Fibroblast of mammary gland (primary cell): ENCODE measurements at places on chromosomes 6 and 20.

DNA sequence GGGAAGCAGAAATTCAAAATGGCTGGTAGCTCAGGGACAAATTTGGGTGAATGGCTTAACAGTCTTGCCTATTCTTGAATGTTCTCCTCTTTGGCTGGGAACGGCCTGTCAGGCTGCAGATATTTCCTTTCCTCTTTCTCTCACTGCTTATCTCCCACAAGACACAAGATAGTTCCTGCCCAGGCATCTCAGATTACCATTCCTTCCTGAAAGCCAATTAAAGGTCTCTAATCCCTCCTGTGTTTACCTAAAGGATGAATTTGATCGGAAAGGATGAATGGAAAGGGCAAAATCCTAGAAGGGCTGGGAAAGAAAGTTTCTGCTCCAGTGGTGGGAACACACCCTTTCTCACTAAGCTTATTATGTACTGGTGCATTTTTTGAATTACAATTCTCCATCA, 95.9 kb upstream of the JAG1 start:
- DNase-seq = no peak

GRCh38 chr6:55438203-55438602, 110.9 kb downstream of the GFRAL start:
- no peak for DNase-seq

DNA sequence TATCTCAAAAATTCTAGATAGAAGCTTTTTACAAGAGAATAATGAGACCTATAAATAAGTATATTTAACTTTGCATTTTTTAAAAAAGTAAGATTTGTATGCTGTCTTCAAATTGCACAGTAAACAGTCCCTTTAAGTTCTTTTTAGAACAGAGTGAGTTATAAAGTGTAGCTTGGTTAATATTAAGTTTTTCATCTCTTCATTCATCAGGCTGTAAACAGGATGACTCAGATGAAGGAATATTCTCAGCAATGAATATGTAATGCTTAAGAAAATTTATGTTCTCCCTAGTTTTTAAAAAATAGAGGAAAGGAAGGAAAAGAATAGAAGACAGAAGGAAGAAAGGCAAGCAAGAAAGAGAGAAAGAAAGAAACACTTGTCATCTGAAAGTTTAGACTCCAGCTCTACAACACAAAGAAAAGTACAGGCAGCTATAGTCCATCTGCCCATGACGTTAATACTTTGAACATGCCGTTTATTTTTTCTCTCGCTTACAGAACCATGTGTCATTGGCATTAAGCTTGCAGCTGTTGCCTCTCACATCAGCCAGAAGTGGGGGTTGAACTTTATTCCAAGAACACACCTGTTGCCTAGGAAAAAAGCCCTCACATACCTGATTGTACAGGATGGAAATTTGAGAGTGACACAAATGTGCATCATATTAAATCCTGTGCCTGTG, 36.1 kb downstream of the CAP2 start:
- peak; percentile 35 for DNase-seq

DNA sequence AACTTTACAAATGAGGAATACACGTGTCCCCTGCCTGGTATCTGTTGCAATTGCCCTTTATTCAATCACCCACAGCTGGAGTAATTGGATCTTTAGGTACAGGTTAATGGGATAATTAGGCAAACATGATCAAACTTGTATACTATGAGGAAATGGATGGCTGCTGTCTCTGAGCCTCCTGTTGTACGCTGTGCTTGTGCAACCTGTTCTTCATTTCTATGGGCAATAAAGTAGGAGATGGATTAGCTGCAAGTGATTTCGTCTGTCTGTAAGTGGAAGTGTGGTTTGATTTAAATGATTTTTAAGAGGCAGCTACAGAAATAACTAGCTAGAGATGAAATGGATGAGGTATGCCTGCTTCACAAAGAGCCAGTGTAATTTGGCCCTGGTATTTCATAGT, 474.1 kb downstream of the RNF144B start:
- DNase-seq = no peak

- DNase-seq = peak; percentile 19
Observed at GRCh38 chr6:17130786-17131185, 28.9 kb downstream of the STMND1 start.

- no peak for DNase-seq
Observed at GRCh38 chr6:47202644-47203205, 107.0 kb downstream of the TNFRSF21 start.

GRCh38 chr6:166712286-166713228, 85.5 kb upstream of the RPS6KA2 start:
- DNase-seq = no peak

- DNase-seq = no peak
Observed at GRCh38 chr6:11756726-11757125, 21.9 kb downstream of the ADTRP start.

DNA sequence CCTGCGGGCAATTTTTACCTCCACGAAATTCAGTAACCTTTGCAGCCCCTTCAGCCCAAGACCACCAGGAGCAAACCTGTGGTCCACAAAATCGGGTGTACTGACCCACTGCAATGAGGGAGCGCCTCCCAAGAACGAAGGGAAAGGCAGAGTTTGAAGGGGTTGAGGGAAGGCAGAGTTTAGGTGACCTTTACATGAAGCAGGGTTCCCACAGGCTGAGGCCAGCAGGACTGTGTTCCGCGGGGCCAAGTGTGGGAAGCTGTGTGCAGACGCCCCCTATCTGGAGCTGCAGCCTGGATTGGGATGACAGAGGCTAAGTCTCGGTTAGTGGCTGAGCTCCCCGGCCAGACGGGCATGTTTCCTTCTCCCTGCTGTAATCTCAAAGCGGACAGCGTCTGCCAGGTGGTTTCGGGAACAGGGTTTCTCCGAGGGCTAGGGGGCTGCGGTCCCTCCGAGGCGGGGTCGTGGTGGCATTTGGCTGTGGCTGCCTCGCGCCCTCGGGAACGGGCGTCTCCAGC, 826 bp upstream of the PYGB start:
- DNase-seq = peak; percentile 69

DNA sequence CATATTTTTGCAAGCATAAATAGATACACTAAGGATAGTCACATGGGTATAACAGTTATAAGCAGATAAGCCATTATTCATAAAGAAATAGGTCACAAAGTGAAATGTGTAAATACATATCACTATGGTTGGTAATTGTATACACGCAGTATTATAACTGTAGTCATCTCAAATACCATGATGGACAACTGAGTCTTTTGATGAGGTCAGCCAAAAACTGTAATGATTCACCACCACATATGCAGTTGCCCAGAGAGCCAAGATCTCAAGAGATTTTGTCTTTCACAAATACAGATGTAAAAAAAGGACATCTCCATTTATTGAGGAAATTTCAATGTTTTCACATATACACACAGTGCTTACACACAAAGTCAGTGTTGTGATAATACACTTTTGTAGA, 28.3 kb downstream of the ZNF292 start:
- DNase-seq = peak; percentile 87

DNA sequence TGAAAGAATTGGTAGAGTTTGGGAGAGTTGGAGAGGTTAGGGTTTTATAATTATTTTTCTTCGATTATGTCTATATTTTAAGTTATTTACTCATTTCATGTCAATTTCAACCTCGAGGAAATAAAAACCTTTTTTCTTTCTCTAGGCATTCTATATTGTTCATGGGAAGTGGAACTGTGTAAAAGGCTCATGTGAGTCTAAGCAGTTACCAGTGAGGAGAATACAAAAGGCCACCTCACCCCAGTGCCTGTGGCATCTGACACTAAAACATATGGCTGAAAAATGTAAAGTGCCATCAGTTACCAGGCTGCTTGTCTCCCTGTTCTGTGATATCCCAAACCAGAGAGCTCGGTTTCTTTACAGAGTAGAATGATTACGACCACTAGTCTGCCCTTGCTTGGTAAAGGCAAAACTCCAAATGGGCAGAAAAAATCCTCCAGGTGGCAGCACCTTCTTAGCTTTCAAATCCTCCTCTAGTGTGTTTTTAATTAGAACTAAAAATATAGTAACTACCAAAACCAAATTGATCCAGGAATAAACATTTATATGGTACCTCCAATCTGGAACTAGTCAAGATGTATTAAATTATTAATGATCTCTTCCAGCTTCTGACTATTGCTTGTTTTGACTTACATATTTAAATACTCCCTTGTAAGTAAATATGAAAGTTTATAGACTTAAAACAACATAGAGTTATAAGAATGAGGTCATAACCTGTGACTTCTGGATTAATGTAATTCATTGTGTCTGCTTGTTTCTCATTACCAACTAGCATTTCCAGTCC, 122.6 kb upstream of the MCHR2 start:
- DNase-seq = peak; percentile 85

DNA sequence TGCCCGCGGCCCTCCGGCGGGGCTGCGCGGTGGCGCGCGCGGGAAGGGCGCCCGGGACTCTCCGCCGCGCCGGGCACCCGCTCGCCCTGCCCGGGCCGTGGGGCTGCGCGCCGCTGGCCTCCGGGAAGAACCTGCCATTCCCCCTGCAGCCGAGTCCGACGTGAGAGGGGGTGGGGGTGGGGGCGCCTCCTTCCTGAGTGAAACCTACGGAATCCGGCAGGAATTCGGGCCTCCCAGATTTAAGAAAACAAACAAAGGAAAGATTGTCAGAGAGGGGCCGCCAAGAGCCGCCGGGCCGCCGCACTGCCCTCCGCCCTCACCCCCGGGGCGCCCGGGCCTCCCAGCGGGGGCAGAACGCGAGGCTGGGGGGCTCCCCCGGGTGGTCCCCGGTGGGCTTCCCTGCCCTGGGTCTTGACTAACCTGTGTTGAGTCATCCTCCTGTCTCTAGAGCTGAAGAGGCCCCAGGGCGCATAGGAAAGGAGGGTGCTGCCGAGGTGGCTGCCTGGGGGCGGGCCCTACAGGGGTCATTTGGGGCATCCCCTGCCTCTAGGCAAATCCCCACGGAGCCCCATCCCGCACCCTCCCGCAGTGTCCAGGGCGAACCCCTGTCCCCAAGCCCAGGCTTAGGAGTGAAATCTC, 42.2 kb upstream of the FOXP4 start:
- no peak for DNase-seq

DNA sequence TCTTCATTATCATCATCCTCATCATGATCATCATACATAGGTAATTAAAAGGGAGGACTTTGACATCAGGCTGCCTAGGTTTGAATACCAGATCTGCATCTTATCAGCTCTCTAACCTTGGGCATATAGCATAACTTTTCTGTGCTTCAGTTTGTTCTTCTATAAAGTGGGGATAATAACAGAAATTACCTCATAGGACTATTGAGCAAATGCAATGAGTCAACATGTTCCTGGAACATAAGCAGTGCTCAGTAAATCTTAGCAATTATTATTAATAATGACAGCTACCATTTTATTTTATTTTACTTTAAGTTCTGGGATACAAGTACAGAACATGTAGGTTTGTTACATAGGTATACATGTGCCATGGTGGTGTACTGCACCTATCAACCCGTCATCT, 7.2 kb downstream of the C20orf202 start:
- peak; percentile 38 for DNase-seq

GRCh38 chr6:116253188-116253504, 729 bp downstream of the TSPYL4 start:
- DNase-seq = no peak

DNA sequence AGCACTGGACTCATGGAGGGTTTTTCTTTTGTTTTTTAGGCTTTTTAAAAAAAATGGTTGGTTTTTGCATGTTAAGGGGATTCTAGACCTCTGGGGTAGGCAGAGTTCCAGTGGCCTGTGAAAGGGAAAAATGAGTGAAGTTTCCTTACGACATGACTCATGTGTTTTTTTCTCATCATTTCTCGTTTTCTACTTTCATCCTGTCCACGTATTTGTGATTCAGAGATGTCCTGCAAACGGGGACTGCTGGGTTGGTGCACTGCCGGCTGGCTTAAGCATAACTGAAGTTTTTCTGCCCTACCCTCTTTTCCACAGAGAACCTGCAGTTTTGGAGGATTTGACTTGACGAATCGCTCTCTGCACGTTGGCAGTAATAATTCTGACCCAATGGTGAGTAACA, 182.3 kb downstream of the SASH1 start:
- peak; percentile 96 for DNase-seq

- DNase-seq = no peak
Observed at GRCh38 chr20:14332866-14333265, 4.5 kb downstream of the FLRT3 start.

DNA sequence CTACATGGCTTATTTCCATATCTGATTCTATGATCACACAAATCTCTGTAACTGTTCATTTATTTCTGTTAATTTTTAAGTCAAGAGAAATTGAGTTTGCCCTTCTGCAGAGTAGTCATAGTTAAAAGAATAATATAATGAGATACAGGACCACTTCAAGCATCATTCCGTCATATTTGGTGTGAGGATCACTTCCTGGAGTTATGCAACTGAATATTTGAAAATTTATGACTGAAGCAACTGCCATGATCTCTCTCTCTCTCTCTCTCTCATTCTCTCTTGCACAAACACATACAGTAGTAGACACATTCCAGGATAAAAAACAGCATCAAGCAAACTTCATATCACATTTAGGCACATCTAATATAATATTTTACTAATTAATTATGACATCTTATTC, 116.4 kb downstream of the COL9A1 start:
- no peak for DNase-seq

DNA sequence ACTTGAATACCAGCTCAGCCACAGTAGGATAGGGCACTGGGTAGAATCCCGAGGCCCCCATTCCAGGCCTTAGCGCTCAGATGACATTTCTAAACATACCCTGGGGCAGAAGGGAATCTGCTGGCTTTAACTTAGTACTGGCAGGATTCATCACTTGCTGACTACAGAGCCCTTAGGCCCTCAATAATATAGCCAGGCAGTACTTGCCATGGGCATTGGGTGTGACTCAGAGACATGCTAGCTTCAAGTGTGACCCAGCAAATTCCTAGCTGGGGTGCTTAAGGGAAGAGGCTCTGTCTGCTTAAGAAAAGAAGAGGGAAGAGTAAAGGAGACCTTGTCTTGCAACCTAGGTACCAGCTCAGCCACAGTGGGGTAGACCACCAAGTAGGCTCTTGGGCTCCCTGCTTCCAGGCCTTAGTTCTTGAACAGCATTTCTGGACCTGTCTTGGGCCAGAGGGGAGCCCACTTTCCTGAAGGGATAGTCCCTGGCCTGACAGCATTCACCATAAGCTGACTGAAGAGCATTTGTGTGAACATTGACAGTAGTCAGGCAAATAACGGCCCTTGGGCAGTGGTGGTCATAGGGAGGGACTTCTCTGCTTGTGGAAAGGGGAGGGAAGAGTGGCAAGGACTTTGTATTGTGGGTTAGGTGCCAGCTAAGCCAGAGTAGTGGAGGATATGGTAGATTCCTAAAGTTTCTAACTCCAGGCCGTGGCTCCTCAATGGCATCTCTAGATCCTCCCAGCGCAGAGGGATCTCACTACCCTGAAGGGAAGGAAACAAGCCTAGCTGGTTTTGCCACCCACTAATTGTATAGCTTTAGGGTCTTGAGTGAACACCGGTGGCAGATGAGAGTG, 48.5 kb upstream of the HACE1 start:
- no peak for DNase-seq
